ENCODE measurements at places on chromosomes 2 and 18.

DNA sequence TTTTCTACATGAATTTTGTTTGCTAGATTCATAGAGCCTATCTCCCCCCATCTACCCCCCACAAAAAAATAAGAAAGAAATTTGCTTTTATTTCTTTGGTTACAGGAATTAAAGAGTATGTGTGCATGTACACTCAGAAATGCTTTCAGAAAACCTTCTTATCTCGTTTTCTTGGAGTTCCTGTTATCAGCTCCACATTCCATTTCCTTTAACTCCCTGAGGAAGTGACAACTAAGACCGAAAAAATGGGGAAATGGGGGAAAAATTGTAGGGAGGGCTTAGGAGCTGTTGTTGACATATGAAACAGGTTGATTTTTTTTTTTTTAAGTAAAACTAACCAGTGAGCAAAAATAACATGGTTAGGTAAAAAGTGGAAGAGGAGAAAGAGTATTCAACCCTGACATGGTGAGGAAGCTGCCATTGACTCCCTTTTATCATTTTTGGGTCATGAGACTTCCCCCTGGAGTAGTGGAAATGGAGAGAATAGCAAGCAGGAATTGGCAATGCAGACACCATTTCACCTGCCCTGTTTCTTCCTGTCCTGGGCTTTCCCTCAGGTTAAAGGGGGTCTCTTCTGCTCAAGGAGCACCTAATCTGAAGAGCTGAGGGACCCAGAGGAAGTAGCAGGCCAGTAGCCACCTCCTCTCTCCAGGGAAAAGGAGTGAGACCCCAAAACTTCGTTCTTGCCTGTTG, 93.5 kb downstream of the OSBPL6 start:
- no peaks in the 10 kb centered on the region for H3K36me3 ChIP-seq
- H3K4me3 ChIP-seq: no peak overlapping the region

GRCh38 chr2:95276888-95277245, 2.6 kb downstream of the PROM2 start:
- H3K27me3 ChIP-seq: no peaks in the 10 kb centered on the region
- peak overlapping the region; percentile 48 for H3K4me3 ChIP-seq
- H3K4me1 ChIP-seq: peaks cover 56% of the 10 kb centered on the region
- H3K36me3 ChIP-seq: peaks cover 8% of the 10 kb centered on the region
- DNase-seq: peak; percentile 48

GRCh38 chr2:230694241-230694640, 18.4 kb upstream of the CAB39 start:
- peak; percentile 38 for DNase-seq
- H3K4me1 ChIP-seq: peaks cover 3% of the 10 kb centered on the region
- H3K27me3 ChIP-seq: no peaks in the 10 kb centered on the region
- H3K27ac ChIP-seq: no peak overlapping the region
- H3K4me3 ChIP-seq: no peak overlapping the region
- no peaks in the 10 kb centered on the region for H3K36me3 ChIP-seq

- H3K36me3 ChIP-seq: no peaks in the 10 kb centered on the region
- no peak overlapping the region for H3K4me3 ChIP-seq
- no peak overlapping the region for H3K27ac ChIP-seq
- H3K27me3 ChIP-seq: no peaks in the 10 kb centered on the region
- no peak for DNase-seq
Observed at GRCh38 chr2:163182764-163183354, 344.3 kb upstream of the KCNH7 start.

GRCh38 chr2:2641541-2642410, 310.7 kb upstream of the MYT1L start:
- peaks cover 23% of the 10 kb centered on the region for H3K27me3 ChIP-seq
- H3K27ac ChIP-seq: no peak overlapping the region
- no peaks in the 10 kb centered on the region for H3K36me3 ChIP-seq
- H3K4me1 ChIP-seq: no peaks in the 10 kb centered on the region
- DNase-seq: no peak

- no peak overlapping the region for H3K27ac ChIP-seq
- peaks cover 25% of the 10 kb centered on the region for H3K4me1 ChIP-seq
- peaks cover 79% of the 10 kb centered on the region for H3K27me3 ChIP-seq
- no peaks in the 10 kb centered on the region for H3K36me3 ChIP-seq
- peak; percentile 81 for DNase-seq
Observed at GRCh38 chr2:231925303-231926179, 655 bp downstream of the NPPC start.

GRCh38 chr2:151347906-151348305, 9.5 kb upstream of the TNFAIP6 start:
- no peaks in the 10 kb centered on the region for H3K36me3 ChIP-seq
- no peak overlapping the region for H3K4me3 ChIP-seq
- no peaks in the 10 kb centered on the region for H3K27me3 ChIP-seq
- H3K27ac ChIP-seq: no peak overlapping the region
- no peak for DNase-seq

DNA sequence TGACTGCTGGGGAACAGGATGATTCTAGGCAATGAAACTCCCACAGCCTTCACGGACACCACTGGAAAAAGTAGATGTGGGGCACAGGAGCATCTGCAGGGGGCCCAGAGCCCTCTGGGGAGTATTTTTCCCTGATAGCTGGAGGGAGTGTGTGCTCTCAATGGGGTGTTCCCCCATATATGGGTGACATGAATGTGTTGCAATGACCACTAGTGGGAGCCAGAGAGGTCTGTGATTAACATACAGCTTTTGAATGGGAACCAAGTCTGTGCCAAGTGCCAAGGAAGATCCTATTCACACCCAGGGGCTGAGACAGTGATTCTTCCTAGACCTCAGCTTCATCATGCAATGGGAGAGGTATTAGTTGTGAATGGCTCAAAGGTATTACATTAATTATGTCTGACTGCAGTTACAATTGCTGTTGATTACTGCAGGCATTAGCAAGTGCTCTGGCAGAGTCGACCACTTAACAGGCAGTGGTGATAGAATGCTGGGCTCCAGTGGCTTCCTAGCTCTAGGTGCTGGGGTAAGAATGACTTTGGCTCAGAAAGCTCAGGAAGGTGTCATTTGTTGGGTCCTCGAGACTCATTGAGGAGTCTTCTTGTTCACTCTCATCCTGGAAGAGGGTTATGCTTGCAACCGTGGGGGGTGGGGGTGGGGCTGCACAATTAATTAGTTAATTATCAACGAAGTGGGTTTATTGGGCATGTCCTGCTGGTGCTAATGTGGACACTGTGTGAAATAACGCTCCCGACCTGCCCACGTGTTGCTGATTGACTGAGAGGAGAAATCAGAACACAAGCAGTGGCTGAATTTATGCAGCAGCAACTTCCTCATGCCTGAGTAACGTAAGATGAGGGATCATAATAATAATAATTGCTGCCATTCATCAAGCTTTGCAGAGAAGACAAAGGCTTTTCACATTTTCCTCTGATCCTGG, 194.1 kb downstream of the CLIP4 start:
- no peak overlapping the region for H3K4me3 ChIP-seq
- H3K27me3 ChIP-seq: peaks cover 5% of the 10 kb centered on the region
- H3K4me1 ChIP-seq: peaks cover 10% of the 10 kb centered on the region
- no peaks in the 10 kb centered on the region for H3K36me3 ChIP-seq

DNA sequence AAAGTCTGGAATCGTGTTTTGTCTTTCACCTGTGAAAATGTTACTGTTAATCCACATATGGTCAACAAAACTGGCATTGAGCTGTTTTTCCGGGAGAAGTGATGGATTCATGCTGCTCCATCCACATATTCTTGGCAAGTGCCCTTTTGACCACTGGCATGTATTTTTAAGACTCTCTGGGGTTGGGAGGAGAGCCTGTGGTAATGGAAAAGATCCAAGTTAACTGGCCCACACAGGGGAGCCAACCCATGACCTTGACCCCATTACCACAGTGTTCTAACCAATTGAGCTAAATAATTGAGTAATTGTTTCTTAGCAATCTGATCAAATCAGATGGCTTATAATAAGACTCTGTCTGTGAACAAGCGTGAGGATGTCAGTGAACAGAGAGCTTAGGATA, 296.2 kb upstream of the NRP2 start:
- H3K4me3 ChIP-seq: no peak overlapping the region
- H3K27me3 ChIP-seq: no peaks in the 10 kb centered on the region
- no peaks in the 10 kb centered on the region for H3K36me3 ChIP-seq
- no peak overlapping the region for H3K27ac ChIP-seq
- no peaks in the 10 kb centered on the region for H3K4me1 ChIP-seq

DNA sequence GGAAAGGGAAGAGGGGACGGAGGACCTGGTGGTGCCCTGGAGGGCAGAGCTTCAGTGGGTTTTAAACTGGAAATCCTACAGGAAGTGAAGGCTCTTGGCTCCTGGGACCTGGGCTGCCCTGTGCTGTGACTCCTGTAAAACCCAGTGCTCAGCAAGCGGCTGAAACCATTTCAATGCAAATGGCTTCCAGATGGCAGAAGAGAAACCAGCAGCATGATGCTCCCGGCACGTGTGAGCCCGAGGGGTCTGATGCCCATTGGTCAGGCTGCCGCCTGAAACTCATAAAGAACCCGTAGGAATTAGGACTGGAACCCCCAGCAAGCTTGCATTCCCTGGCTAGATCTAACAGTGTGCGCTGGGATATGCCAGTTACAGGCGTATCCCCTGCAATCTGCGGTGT, 109.2 kb upstream of the THOC1 start:
- no peaks in the 10 kb centered on the region for H3K27me3 ChIP-seq
- no peak overlapping the region for H3K27ac ChIP-seq
- peaks cover 33% of the 10 kb centered on the region for H3K4me1 ChIP-seq
- no peak for DNase-seq

- peaks cover 4% of the 10 kb centered on the region for H3K4me1 ChIP-seq
- H3K27me3 ChIP-seq: no peaks in the 10 kb centered on the region
- no peak for DNase-seq
Observed at GRCh38 chr2:189803431-189803830, 19.2 kb downstream of the PMS1 start.

DNA sequence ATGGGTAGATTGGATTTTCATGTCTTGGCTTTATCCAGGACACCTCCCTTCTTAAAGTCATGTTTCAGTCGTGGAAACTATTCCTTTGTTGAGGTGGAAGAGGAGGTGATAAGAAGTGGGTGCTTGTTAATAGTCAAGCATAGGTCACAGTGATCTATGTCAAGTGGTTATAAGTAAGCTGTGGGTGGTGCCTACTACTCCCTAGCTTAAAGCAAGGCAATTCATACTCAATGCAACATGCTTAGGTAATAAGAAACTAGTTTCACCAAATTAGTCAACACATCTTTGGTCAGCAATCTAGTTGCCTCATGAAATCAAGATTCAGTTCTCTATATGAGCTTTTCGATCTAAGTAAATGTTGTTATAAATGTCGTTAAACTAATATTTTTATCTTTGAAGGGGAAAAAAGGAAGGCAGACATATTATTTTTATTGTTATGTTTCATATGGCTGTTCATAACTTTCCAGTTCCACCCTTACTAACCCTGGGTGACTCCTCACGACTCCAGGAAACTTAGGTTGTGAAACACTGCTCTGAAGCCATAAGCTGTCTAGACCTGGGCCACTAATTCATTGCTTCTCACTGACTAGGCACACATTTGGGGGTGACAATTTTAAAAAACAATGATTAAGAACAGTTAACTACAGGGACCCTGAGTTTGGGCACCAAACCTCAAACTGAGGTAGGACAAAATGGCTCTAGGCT, 5.8 kb upstream of the ABCB11 start:
- H3K27me3 ChIP-seq: no peaks in the 10 kb centered on the region
- no peak overlapping the region for H3K27ac ChIP-seq
- H3K4me3 ChIP-seq: no peak overlapping the region
- DNase-seq: no peak
- no peaks in the 10 kb centered on the region for H3K36me3 ChIP-seq
- H3K4me1 ChIP-seq: peaks cover 4% of the 10 kb centered on the region

GRCh38 chr2:240655931-240656886, 26.5 kb downstream of the AQP12B start:
- H3K27me3 ChIP-seq: peaks cover 59% of the 10 kb centered on the region
- H3K36me3 ChIP-seq: no peaks in the 10 kb centered on the region
- DNase-seq: no peak
- H3K4me3 ChIP-seq: no peak overlapping the region

GRCh38 chr2:100146657-100146960, 4.2 kb upstream of the AFF3 start:
- no peak for DNase-seq
- no peaks in the 10 kb centered on the region for H3K36me3 ChIP-seq
- no peaks in the 10 kb centered on the region for H3K27me3 ChIP-seq
- H3K4me3 ChIP-seq: no peak overlapping the region
- H3K4me1 ChIP-seq: no peaks in the 10 kb centered on the region

DNA sequence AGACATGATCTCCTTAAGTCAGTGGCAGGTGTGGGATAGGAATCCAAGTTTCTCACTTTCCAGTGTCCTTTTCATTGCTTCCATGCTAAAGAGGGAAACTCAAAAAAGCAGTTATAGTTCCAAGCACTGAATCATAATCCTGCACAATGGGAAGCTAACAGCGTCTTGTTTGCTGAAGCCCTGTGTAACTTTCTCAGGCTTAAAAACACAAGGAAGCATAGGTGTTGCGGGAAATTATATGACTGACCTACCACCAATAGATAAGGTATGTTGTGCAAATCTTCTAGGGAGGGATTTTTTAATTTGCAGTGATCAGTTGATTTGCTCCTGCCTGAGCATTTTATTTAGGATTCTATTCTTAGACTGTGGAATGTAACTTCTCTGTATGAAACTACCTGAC, 250.9 kb downstream of the MYO3B start:
- no peaks in the 10 kb centered on the region for H3K4me1 ChIP-seq
- DNase-seq: no peak
- no peaks in the 10 kb centered on the region for H3K36me3 ChIP-seq
- no peaks in the 10 kb centered on the region for H3K27me3 ChIP-seq
- H3K27ac ChIP-seq: no peak overlapping the region

- no peak for DNase-seq
- H3K27me3 ChIP-seq: no peaks in the 10 kb centered on the region
- H3K36me3 ChIP-seq: no peaks in the 10 kb centered on the region
- H3K4me1 ChIP-seq: no peaks in the 10 kb centered on the region
- no peak overlapping the region for H3K4me3 ChIP-seq
- no peak overlapping the region for H3K27ac ChIP-seq
Observed at GRCh38 chr2:70708376-70709199, 59.4 kb downstream of the ADD2 start.

Measured in suprapubic skin (tissue), 4 donors.